ENCODE measurements at places on chromosomes 11 and 22. TPM values are rescaled to one million over a fixed set of nuclear protein-coding genes. Genes with fewer than 3 reads are reported as not detected.
A peak's percentile ranks its signal among the peaks of the same experiment; 100 is the strongest.

The C11orf86 gene
- total RNA-seq, result 0.44 TPM

The OR4X2 gene
- total RNA-seq, result not detected

DNA sequence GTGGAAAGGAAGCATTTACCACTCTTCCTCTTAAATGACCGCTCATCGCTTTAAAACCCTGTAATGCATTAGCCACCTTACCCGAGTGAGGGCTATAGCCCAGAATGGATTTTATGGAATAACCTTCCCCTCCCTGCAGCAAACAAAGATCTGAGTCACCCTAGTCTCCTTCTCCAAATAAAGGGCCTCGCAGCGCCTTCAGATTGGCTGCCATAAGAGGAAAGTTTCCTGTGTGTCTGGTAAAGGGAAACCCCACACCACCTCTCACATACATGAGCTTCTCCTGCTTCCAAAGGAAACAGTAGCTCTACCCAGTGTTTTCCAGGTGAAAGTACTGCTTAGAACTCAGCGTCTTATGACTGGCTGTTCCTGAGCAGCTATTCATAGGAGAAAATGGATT is 47.8 kb downstream of the PPP2R1B start:
- H3K27ac ChIP-seq, result peak overlapping the region; percentile 48
- peaks cover 29% of the 10 kb centered on the region for H3K36me3 ChIP-seq
- no peak overlapping the region for H3K4me3 ChIP-seq
- no peaks in the 10 kb centered on the region for H3K27me3 ChIP-seq

- peaks cover 40% of the 10 kb centered on the region for H3K27me3 ChIP-seq
- H3K4me3 ChIP-seq, result no peak overlapping the region
- H3K36me3 ChIP-seq, result no peaks in the 10 kb centered on the region
- DNase-seq, result no peak
Observed at GRCh38 chr11:2214527-2215229, 43.1 kb upstream of the TH start.

- no peaks in the 10 kb centered on the region for H3K27me3 ChIP-seq
- peaks cover 9% of the 10 kb centered on the region for H3K36me3 ChIP-seq
- H3K4me3 ChIP-seq, result no peak overlapping the region
Observed at GRCh38 chr11:126404367-126404766, 48.9 kb downstream of the ST3GAL4 start.

- H3K27me3 ChIP-seq, result peaks cover 4% of the 10 kb centered on the region
- DNase-seq, result no peak
- no peak overlapping the region for H3K4me3 ChIP-seq
- H3K4me1 ChIP-seq, result peaks cover 35% of the 10 kb centered on the region
- peaks cover 6% of the 10 kb centered on the region for H3K36me3 ChIP-seq
- no peak overlapping the region for H3K27ac ChIP-seq
Observed at GRCh38 chr11:27228232-27228905, 134.6 kb downstream of the CCDC34 start.

DNA sequence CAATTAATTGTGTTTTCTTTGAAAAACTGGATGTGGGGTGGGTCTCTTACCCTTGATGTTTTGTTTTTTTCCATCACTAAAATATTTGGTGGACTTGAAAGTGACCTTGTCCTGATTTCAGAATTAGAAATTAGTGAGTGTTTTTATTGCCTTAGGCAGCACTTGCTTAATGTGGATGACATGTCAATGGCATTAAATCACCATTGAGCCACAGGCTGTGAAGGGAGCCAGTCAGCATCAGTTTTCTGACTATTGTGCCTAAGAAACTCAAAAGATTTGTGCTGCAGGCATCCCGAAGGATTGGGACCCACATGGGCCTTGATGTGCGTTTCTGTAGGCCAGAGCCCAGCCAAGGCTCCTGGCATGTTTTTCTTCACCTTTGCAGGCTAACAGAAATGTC is 53.8 kb downstream of the SWAP70 start:
- no peak overlapping the region for H3K27ac ChIP-seq
- H3K36me3 ChIP-seq, result peaks cover 35% of the 10 kb centered on the region
- no peaks in the 10 kb centered on the region for H3K27me3 ChIP-seq
- H3K4me1 ChIP-seq, result peaks cover 7% of the 10 kb centered on the region
- H3K4me3 ChIP-seq, result no peak overlapping the region

- no peak overlapping the region for H3K4me3 ChIP-seq
- H3K27me3 ChIP-seq, result no peaks in the 10 kb centered on the region
- peak; percentile 87 for DNase-seq
- H3K36me3 ChIP-seq, result no peaks in the 10 kb centered on the region
Observed at GRCh38 chr11:61627850-61628661, 47.2 kb upstream of the SYT7 start.

The GNAZ gene
- total RNA-seq, result 11.4 TPM

The OR8K5 gene
- total RNA-seq, result not detected

The NPAS4 gene
- total RNA-seq, result 0.44 TPM

GRCh38 chr11:130462101-130462885 is 13.8 kb downstream of the ADAMTS15 start:
- H3K27ac ChIP-seq, result no peak overlapping the region
- H3K27me3 ChIP-seq, result no peaks in the 10 kb centered on the region
- DNase-seq, result no peak
- no peaks in the 10 kb centered on the region for H3K4me1 ChIP-seq
- H3K36me3 ChIP-seq, result no peaks in the 10 kb centered on the region
- no peak overlapping the region for H3K4me3 ChIP-seq

GRCh38 chr11:93287434-93287833 is 43.1 kb upstream of the DEUP1 start:
- H3K27ac ChIP-seq, result no peak overlapping the region
- H3K4me1 ChIP-seq, result no peaks in the 10 kb centered on the region
- no peaks in the 10 kb centered on the region for H3K27me3 ChIP-seq
- H3K36me3 ChIP-seq, result no peaks in the 10 kb centered on the region
- DNase-seq, result no peak

DNA sequence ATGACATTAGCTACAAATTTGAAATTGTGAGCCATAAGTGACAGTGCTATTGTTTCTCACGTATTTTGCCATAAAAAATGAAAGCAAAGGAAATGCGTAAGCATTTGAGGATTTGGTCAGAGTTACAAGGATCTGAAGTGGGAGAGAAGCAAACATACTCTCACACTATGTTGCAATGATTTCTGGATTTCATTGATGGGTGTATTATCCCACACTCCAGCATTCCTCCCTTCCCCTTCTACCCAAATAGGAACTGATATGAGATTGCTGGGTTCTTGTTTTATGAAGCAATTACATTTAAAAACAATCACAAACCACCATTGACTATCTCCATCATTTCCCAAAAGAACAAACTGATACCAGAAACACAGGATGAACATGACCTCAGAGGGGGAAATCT is 314.0 kb upstream of the CTSC start:
- H3K4me3 ChIP-seq, result no peak overlapping the region
- peaks cover 4% of the 10 kb centered on the region for H3K4me1 ChIP-seq
- DNase-seq, result no peak
- H3K36me3 ChIP-seq, result peaks cover 5% of the 10 kb centered on the region

The SDHAF2 gene
- 36.2 TPM for total RNA-seq

GRCh38 chr22:45335021-45335818 is 25.5 kb downstream of the FAM118A start:
- H3K27me3 ChIP-seq, result no peaks in the 10 kb centered on the region
- DNase-seq, result peak; percentile 61
- no peak overlapping the region for H3K4me3 ChIP-seq

DNA sequence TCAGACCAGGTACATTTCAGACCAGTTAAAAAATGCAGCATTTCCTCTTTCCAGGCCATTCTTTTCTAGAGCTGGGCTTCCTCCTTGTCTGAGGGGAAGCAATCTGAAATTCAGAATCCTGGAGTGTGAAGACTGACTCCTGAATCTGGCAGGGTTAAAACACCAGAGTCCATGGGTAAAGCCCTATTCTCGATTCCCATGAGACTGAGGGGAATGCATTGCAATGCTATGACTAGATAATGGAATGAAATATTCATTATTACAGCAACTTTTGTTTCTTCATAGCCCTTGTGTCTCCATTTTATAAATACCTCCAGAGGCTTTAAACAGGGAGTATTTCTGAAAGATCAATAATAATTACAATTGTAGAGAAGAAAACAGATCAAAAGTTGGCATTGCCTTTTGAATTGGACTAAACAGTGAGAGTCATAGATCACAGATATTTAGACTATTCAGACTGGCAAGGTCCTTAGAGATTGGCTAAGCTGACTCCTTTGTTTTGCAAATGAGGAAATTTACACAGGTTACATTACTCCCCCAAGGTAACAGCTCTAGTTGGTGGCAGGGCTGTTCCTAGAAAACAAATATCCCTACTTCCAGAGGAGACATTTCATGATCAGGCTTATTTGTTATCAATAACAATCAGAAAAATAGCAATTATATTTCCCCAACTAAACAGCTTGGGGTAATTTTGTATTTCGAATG is 632.6 kb upstream of the KIRREL3 start:
- no peak for DNase-seq
- H3K27me3 ChIP-seq, result no peaks in the 10 kb centered on the region
- peak overlapping the region; percentile 58 for H3K27ac ChIP-seq
- no peaks in the 10 kb centered on the region for H3K36me3 ChIP-seq
- peaks cover 53% of the 10 kb centered on the region for H3K4me1 ChIP-seq
- H3K4me3 ChIP-seq, result peak overlapping the region; percentile 25

- peaks cover 7% of the 10 kb centered on the region for H3K4me1 ChIP-seq
- H3K36me3 ChIP-seq, result no peaks in the 10 kb centered on the region
- no peak overlapping the region for H3K4me3 ChIP-seq
Observed at GRCh38 chr11:117382746-117383145, 55.1 kb downstream of the CEP164 start.

DNA sequence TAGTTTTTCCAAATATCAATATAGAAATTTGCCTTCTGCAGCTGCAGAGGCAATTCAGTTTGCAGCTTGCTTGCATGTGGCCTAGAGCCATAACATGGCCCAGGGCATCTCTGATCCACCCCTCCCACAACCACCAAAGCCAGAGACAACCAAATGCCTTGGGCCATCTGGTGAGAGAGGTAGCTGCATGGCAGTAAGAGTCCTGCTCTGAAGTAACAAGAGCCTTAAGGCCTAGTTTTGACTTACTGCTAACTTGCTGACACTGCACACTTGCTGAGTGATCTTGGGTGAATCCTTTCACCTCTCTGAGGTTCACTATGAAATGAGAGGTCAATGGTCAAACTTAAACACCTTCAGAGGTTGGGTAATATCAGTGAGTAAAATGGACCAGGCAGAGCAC is 4.9 kb upstream of the SPECC1L start:
- H3K36me3 ChIP-seq, result no peaks in the 10 kb centered on the region
- peaks cover 7% of the 10 kb centered on the region for H3K4me1 ChIP-seq
- H3K27ac ChIP-seq, result no peak overlapping the region
- no peak for DNase-seq

The RBMXL2 gene
- total RNA-seq, result not detected

- no peaks in the 10 kb centered on the region for H3K27me3 ChIP-seq
- no peak overlapping the region for H3K4me3 ChIP-seq
- peak overlapping the region; percentile 32 for H3K27ac ChIP-seq
- peaks cover 16% of the 10 kb centered on the region for H3K36me3 ChIP-seq
Observed at GRCh38 chr22:31637891-31638618, 24.0 kb downstream of the PISD start.

DNA sequence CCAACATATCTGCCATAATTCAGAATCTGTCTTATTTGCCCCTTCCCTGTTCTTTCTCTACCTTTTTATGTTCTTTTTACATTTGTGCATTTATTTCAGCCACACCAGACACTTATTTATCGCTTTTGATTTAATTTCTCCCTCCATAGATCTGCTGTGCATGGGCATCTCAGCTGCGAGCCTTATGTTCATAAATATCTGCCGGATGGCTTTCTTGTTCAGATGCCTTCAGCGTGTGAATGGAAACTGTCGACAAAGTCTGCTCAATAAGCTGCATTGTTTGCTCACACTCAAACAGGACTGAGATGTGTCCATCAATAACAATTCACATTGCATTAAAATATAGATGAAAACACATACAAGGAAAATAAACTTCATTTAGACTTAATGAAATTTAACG is 374.6 kb upstream of the FAT3 start:
- H3K4me3 ChIP-seq, result no peak overlapping the region
- H3K27ac ChIP-seq, result no peak overlapping the region
- DNase-seq, result no peak
- no peaks in the 10 kb centered on the region for H3K27me3 ChIP-seq
- no peaks in the 10 kb centered on the region for H3K36me3 ChIP-seq
- peaks cover 13% of the 10 kb centered on the region for H3K4me1 ChIP-seq
